Activated CD4-positive, alpha-beta T cell treated with anti-CD3 and anti-CD28 coated beads for 36 hours (primary cell): ENCODE measurements at places on chromosomes 5 and 9. TPM values are rescaled to one million over a fixed set of nuclear protein-coding genes. Genes with fewer than 3 reads are reported as not detected.

GRCh38 chr5:82525626-82526025 lies 247.5 kb upstream of the RPS23 start:
- peaks cover 6% of the 10 kb centered on the region for H3K4me1 ChIP-seq
- H3K4me3 ChIP-seq = no peak overlapping the region
- H3K36me3 ChIP-seq = peaks cover 2% of the 10 kb centered on the region
- H3K27ac ChIP-seq = no peak overlapping the region
- H3K27me3 ChIP-seq = peaks cover 2% of the 10 kb centered on the region

Gene IL7R
- total RNA-seq = 236 TPM

DNA sequence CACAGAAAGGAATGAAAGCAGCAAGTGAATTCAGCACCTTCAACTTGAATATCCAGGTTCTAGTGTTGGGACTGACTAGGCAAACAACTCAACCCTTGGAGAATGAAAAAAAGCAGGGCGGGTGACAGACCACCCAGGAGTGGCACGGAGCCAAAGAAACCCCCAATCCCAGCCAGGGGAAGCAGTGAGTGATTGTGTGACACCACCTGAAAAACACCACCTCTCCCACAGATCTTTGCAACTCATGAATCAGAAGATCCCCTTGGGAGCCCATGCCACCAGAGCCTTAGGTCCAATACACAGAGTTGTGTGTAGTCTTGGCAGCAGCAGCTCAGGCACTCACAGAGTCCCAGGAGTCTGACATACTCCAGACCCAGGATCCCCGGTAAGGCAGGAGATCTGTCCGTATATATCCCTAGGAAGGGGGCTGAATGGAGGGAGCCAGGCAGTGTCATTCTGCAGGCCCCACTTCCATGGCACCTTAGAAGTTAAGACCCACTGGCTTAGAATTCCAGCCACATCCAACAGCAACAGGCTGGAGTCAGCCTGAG lies 22.1 kb upstream of the ROR2 start:
- H3K27me3 ChIP-seq = peaks cover 11% of the 10 kb centered on the region
- no peak overlapping the region for H3K27ac ChIP-seq
- H3K4me1 ChIP-seq = no peaks in the 10 kb centered on the region
- no peak overlapping the region for H3K4me3 ChIP-seq
- DNase-seq = no peak

DNA sequence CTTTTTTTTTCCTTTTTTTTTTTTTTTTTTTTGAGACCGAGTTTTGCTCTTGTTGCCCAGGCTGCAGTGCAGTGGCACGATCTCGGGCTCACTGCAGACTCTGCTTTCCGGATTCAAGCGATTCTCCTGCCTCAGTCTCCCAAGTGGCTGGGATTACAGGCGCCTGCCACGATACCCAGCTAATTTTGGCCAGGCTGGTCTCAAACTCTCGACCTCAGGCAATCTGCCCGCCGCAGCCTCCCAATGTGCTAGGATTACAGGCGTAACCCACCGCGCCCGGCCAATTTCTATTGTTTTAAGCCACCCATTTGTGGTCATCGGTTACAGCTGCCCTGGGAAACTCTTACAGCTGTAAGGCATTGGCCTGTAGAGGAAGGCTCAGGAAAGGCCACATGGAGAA lies 617.7 kb downstream of the GABRG2 start:
- no peak overlapping the region for H3K4me3 ChIP-seq
- H3K4me1 ChIP-seq = no peaks in the 10 kb centered on the region
- no peak overlapping the region for H3K27ac ChIP-seq
- H3K27me3 ChIP-seq = no peaks in the 10 kb centered on the region

Gene LOX
- total RNA-seq = 0.04 TPM

Gene EIF4E1B
- not detected for total RNA-seq

Gene SPRY4
- total RNA-seq = 0.93 TPM

DNA sequence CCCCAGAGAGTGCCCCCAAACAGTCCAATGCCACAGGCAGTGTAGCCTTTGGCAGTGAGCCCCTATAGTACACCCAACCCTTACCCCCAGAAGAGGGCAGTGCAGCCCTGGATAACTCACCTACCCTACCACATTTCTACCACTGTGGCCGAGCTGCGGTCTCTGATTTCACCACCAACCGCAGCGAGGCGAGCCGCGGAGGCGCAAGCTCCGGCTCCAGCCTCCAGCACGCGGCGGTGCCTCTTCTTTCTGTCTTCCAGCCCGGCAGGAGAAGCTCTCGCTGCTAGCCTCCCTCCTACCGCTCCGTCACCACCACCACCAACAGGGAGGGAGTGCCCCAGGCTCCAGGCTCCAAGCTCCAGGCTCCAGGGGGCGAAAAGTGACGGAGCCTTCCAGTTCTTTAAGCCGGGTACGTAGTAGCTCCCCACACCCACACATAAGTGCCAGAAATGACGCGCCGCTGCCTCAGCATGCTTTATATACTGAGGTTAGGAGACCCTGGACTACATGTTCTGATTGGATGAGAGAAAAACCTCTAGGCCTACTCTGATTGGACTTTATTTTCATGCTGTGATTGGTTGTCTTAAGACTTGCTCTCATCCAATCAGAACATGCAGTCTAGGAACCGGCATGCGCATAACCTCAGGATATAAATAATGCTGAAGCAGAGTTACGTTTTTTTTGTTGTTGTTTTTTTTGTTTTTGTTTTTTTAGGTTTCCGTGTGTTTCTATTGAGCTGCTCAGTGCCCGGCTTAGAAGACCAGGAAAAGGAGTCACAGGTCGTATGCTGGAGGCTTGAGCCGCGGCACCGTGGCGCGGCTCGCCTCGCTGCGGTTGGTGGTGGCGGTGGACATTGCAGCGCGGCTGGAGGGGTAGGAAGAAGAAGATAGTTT lies at the start of gene PCAT7:
Gene PCAT7, plus strand, starts transcription at position 645 of the 893 bp plus-strand sequence.
- DNase-seq = peak; percentile 54
- no peaks in the 10 kb centered on the region for H3K4me1 ChIP-seq
- H3K27ac ChIP-seq = no peak within 1 kb of the TSS
- H3K36me3 ChIP-seq = no peaks in the 10 kb centered on the region
- H3K27me3 ChIP-seq = peaks cover 10% of the 10 kb centered on the region
- H3K4me3 ChIP-seq = no peak within 1 kb of the TSS
